ENCODE measurements at places on chromosomes 6 and 20.
A peak's percentile ranks its signal among the peaks of the same experiment; 100 is the strongest.

- peak; percentile 10 for DNase-seq
Observed at GRCh38 chr6:98833057-98833306, 1.4 kb upstream of the POU3F2 start.

GRCh38 chr6:157982102-157982562 lies 469 bp downstream of the SYNJ2 start:
- DNase-seq: no peak

DNA sequence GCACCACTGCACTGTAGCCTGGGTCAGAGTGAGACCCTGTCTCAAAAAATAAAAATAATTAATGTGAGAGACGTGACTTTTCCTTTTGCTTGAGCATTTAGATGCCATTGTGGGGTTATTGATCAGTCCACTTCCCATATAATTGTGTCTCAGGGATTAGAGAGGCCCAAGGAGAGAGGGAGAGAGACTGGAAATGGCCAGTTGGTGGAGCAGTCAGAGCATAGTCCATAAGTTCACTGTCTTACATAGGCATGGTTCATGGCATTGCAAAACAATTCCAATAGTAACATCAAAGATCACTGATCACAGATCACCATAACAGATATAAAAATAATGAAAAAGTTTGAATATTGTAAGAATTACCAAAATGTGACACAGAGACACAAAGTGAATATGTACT lies 15.2 kb upstream of the SDHAF4 start:
- DNase-seq: no peak

DNA sequence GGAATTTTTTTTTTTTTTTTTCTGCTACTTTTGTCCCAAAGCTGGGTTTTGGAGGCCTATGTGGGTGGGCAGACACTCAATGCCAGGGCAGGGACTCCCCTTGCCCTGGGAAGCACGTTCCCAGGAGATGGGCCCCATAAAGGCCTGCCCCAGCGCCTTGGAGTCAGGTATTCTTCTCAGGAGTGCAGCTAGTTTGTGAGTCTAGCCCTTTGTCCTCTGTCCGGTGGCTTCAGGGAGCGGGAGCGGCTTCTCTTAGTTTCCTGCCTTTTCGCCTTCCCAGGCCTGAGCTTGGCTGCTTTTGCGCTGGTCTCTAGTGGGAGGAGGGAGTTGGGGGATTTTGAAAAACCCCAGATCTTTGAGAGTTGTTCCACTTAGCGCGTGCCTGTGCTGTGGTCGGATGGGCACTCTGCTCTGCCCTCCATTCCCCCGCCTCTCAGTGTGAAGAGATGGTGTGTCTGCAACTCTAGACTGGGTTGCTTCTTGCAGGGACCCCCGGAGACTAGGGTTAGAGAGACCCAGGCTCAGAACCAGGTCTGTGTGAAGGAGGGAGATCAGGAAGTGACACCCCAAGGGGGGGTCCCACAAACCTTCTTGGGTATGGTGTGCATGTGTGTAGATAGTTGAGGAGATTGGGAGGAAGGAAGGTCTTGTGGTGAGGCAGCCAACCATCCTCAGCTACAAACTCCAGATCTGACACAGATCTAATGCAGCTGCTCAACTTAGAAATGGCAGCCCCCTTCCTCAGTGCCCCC lies 1.3 kb downstream of the PLCG1 start:
- peak; percentile 35 for DNase-seq

DNA sequence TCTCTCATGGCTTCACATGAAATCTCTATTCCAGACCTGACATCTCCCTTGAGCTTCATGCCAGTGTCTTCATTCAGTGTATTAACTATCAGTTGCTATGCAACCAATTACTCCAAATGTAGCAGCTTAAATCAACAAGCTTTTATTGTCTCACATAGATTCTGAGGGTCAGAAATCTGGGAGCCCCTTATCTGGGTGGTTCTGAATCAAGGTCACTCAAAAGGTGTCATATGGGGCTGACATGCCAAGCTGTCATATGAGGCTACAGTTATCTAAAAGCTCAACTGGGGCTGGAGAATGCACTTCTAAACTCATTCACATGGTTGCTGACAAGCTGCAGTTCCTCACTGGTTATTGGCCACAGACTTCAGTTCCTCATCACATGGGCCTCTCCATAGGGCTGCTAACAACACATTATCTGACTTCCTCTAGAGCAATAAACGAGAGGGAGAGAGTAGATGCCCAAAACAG lies 7.3 kb upstream of the CGA start:
- no peak for DNase-seq

- DNase-seq: no peak
Observed at GRCh38 chr6:82611751-82612150, 248.1 kb downstream of the TPBG start.

GRCh38 chr20:57672164-57672563 lies 37.7 kb downstream of the PMEPA1 start:
- no peak for DNase-seq

DNA sequence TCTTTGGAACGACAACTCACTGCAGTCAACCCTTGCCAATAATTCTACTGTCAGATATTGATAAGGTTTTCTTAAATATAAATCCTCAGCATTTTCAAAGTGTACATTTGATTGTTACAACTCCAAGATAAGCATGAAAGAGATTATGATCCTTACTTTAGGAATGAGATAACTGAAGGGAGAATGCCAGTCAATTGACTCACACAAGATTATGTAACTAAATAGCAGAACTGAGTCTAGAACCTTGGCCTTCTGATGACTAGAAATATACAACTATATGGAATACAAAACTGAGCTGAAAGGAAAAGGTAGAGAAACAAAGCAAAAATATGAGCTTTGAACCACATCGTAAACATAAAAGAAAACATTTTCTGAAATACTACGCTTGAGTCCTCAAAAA lies 26.9 kb upstream of the STXBP5 start:
- no peak for DNase-seq

GRCh38 chr6:3233904-3234303 lies 6.5 kb upstream of the TUBB2B start:
- DNase-seq: no peak

GRCh38 chr20:23101696-23102406 lies 15.7 kb upstream of the CD93 start:
- DNase-seq: no peak

- DNase-seq: no peak
Observed at GRCh38 chr6:110327391-110327790, 30.8 kb downstream of the METTL24 start.

DNA sequence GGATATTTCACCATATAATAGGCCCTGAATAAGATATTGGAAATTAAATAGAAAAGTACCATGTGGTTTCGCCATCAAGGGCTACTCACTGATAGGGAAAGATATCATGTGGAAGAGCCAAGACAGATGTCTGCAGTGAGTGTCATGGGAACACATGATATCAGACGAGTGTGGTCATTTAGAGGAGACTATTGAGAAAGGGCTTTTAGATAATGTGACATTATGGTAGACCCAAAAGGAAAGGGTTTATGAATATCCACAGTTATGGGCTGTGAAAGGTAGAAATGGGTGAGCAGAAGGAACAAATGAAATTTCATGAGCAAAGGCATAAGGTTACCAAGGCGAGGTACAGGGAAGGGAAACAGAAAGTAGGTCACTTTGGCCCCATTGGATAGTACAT lies 182.3 kb upstream of the PRSS16 start:
- no peak for DNase-seq

- DNase-seq: peak; percentile 40
Observed at GRCh38 chr6:43812850-43813578, 43.0 kb downstream of the VEGFA start.

- no peak for DNase-seq
Observed at GRCh38 chr20:50913690-50914375, 17.4 kb downstream of the ADNP start.

DNA sequence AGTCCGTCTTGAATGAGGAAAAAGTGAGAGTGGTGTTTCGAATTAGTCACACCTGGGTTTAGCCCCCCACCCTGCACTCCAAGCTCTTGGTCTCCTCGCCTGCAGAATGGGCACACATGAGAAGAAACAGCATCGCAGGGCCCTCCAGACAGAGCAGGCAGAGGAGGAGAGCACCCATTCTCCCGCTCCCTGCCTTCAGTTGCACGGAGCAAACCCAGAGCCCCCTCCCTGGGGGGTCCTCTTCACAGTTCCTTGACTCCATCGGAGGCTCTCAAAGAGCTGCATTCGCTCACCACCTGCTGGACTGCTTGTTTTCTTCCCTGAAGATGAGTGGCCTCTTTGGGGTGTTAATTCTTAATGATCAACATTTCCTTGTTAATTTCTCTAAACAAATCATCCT lies 5.1 kb downstream of the CST7 start:
- no peak for DNase-seq

GRCh38 chr6:53943395-53943794 lies 148.6 kb downstream of the LRRC1 start:
- no peak for DNase-seq

DNA sequence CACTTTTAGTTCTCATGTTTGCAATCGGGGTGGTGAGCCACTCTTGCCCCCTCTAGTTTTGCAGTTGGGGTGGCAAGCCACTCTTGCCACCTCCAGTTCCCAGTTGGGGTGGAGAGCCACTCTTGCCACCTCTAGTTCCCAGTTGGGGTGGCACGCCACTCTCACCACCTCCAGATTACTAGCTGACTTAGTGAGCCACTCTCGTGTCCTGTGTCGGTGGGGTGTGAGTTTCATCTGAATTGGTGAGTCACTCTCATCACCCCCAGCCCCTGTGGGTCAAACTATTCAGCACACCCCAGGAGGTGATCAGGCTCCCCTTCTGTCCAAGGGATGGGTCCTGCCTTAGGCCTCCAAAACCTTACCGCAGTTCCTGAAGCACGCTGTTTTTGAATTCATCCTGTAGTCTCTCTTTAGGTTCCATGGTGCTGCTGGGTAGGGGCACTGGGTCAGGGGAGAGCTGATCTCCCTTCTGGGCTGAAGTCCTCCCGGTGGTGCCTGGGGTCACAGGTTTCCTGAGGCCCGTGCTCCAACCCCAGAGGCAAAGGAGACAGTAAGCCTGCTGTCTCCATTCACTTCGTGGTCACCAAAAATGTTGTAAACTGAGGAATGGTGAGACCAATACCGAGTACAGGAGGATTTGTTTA lies 224.2 kb upstream of the SYNCRIP start:
- DNase-seq: no peak

GRCh38 chr6:141403827-141404226 lies 728.9 kb upstream of the GJE1 start:
- DNase-seq: no peak

- no peak for DNase-seq
Observed at GRCh38 chr6:155962276-155962675, 506.6 kb upstream of the NOX3 start.

DNA sequence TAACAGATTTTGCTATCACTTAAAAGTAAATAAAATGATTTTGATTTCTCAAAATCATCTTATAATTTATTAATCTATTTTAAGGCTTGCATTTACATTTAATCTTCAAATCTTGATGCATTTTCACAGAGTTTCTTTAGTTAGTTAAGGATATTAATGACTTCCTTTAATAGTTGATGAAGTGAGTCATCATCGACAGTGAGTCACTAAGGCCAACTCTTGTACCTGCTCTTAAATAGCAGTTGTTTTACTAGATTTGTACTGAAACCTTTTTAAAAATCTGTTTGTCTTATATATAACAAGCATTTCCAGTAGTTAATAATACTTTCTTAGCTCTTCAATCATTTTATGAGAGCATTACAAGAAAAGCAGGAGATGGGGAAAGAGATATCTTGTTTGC lies 191.7 kb downstream of the ESR1 start:
- DNase-seq: no peak

DNA sequence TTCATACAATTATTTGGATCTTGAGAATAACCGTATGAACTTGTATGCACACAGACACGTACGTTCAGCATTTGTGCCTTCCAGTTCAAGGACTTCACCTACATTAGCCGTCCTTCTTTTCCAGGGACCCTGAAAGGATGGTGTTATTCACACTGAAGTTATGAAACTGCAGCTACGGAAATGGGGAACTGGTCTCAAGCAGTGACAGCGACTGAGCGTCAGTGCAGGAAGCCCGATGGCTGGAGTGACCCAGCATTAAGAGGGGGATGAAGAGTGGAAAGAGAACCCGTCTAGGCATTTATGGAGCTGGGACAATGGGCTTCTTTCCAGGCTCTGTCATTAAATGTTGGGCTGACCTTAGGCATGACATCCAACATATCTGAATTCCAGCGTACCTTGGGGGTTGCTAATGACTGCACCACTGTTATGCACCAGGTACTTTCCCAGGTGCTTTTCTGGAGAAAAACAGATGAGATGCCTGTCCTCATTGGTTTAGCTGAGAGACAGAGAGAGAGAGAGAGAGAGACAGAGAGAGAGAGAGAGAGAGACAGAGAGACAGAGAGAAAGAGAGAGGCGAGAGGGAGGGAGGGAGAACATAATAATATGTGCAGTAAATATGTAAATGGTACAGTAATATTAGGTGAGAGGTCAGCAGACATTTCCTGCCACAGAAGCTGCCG lies 204.7 kb upstream of the EXOC2 start:
- no peak for DNase-seq

DNA sequence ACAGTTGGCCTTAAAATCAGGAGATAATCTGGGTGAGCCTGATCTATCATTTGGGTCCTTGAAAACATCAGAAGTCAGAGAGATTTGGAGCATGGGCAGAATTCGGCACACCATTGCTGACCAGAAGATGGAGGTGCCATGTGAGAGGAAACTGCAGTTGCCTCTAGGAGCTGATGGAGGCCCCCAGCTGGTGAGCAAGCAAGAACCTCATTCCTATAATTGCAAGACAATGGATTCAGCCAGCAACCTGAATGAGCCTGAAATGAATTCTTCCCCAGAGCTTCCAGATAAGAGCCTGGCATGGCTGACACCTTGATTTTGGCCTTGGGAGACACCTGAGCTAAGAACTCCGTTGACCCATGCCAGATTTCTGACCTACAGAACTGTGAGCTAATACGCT lies 76.3 kb upstream of the FYN start:
- DNase-seq: no peak

DNA sequence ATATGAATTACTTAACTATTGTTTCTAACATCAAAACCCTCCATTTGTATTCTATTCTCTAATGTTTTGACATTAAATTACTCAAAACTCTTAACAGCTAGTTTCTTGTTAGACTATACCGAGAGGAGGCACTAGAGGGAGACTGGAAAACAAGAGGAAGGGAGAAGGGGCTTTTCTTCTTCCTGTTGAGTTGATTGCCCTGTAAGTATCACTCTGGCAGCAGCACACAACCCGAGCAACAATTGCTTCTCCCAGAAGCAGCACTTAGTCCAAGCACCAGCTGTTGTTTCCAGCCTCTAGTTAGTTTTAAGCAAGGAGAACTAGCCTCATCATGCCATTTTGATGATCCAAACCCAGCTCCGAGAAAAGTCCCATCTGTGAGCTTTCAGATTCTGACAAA lies 603.8 kb downstream of the PRKN start:
- DNase-seq: no peak

- no peak for DNase-seq
Observed at GRCh38 chr20:49540232-49540620, 27.7 kb downstream of the PTGIS start.

- DNase-seq: no peak
Observed at GRCh38 chr20:38770546-38770945, 22.3 kb downstream of the ACTR5 start.

DNA sequence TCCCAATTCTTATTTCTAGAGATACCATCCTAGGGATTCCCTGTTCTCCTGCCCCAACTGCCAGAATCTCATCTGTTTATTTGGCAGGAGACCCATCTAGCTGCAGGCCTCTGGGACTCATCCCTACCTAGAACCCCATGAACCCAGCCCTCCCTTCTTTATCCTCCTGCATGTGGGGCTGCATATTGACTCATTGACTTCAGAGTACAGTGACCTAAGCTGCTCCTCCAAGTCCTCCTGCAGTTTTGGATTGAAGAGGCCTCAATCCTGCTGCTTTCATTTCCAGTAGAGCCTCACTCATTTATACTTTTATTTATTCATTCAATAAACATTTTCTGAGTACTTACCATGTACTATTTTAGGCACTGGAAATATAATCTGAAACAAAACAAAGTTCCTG lies 11.6 kb downstream of the TMEM200A start:
- no peak for DNase-seq

- DNase-seq: peak; percentile 30
Observed at GRCh38 chr20:51480507-51481270, 61.8 kb downstream of the NFATC2 start.

Measured in central memory CD8-positive, alpha-beta T cell (primary cell).